SJCRH30 (cell line): ENCODE measurements at places on chromosomes 12 and 14.

DNA sequence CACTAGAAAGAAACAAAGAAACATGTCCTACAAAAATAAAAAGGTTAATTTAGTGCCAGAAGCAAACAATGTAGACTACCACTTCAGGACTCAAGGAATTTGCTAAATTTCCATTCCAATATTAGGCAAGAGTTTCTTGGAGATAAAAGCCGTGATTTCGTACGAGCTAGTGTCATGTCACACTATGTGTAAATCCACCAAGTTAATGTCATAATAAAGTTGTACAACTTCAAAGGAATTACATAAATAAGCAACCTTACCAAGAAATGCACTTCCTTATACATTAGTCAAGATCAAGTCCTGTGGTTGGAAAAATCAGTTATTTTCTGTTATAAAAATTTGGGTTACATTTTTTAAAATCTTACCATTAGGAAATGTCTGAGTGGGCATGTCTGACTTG is 1222.8 kb downstream of the GALC start:
- no peak for DNase-seq

- DNase-seq: no peak
These were observed 300.0 kb upstream of the ALG10B start for GRCh38 chr12:38016602-38017001.

DNA sequence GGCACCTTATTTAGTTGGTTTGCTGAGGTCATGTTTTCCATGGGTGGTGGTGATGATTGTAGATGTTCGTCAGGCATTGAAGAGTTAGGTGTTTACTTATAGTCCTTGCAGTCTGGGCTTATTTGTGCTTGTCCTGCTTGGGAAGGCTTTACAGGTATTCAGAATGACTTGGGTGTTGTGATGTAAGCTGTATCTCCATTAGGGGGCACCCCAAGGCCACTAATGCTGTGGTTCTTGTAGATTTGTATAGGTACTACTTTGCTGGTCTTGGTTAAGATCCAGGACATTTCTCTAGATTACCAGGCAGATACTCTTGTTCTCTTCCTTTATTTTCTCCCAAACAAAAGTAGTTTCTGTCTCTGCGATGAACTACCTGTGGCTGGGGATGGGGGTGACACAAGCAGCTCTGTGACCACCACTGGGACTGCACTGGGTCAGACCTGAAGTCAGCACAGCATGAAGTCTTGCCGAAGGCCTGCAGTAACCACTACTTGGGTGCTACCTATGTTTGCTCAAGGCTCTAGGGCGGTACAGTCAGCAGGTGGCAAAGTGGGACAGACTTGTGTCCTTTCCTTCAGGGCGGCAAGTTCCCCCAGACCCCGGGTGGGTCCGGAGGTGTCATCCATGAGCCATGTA is 35.8 kb upstream of the FBXO33 start:
- DNase-seq: peak; percentile 26

DNA sequence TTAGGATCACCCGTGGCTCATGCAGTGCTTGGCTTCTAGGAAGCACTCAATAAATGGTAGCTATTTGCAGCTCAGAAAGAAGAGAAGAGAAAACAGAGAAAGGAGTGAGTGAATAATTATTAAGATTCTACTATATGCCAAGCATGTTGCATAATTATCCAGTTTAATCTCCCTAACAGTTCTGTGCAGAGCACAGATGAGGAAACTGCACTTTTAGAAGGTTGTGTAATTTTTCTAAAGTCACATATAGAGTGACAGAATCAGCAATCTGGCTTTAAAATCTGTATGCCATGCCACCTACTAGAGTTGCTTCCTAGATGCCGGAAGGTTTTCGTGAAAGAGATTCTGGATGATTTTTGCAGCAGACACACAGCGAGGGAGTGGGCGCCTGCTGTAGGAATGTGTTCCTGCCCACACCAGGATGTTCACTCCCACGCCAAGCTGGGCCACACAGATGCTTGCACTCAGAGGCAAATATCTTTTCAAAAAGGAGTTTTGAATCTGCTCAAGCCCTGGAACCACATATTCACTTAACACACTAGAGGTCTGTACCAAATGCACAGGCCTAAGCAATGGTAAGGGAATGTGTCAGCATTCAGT is 50.2 kb upstream of the SMCO2 start:
- no peak for DNase-seq

GRCh38 chr12:119008691-119009221 is 27.4 kb downstream of the SRRM4 start:
- peak; percentile 24 for DNase-seq

- peak; percentile 71 for DNase-seq
These were observed 1.1 kb downstream of the ADSS1 start for GRCh38 chr14:104724981-104725771.

DNA sequence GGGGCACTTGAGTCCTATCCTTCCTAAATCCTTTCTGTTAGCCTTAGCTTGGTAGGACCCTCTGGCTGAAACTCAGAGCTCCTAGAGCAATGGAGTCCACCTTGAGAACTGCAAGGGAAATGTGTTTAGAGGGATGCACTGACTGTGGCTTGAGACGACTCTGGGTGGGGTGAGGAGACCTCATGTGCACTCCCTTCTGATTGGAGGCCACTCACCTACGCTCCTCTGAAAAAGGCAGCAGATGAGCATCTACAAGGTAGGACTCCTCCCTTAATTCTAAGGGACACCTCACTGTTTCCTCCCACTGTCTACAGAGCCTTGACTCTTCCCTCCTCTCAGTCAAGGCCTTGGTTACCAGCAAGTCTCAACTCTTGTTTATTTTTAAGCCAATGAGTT is 1.0 kb downstream of the MAP3K12 start:
- DNase-seq: no peak

GRCh38 chr12:15627995-15628945 is 160.9 kb downstream of the EPS8 start:
- DNase-seq: peak; percentile 13

GRCh38 chr12:69095765-69096477 is 143.4 kb upstream of the CPSF6 start:
- DNase-seq: peak; percentile 82

DNA sequence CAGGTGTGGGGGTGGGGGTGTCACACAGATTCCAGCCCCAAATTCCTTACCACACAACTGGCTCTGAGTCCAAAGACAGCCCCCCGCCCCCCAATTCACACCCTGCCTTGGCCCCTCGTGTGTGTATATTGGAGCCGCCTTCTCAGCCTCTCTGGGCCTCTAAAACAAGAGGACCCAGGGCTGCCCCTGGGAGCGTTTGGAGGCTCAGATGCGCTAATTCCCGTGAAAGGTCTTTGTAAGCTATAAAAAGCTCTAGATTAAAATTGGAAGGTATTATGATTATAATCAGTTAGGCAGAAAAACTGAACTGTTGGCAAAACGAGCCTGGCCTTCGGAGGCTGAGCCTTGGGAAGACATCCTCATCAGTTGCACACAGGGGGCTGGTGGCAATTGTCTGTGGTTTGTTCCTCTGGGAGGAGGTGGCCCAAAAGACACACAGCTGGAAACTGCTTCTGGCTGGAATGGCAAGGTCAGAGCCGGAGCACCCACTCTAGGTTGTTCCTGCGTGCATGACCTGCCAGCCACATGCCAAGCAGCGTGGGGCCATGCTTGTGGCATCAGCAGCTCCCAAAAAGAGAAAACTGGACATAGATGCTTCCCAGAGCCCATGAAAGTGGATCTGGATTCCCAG is 118.5 kb downstream of the PHETA1 start:
- no peak for DNase-seq

- no peak for DNase-seq
These were observed 216.2 kb upstream of the RMST start for GRCh38 chr12:97246368-97246767.

GRCh38 chr14:61478971-61479473 is 157.6 kb downstream of the PRKCH start:
- DNase-seq: no peak

- no peak for DNase-seq
These were observed 162.3 kb downstream of the DAD1 start for GRCh38 chr14:22426711-22427110.

- DNase-seq: peak; percentile 23
These were observed 213.4 kb downstream of the CCER1 start for GRCh38 chr12:90741611-90742010.

- no peak for DNase-seq
These were observed 70.3 kb downstream of the SLC15A4 start for GRCh38 chr12:128753438-128753837.

DNA sequence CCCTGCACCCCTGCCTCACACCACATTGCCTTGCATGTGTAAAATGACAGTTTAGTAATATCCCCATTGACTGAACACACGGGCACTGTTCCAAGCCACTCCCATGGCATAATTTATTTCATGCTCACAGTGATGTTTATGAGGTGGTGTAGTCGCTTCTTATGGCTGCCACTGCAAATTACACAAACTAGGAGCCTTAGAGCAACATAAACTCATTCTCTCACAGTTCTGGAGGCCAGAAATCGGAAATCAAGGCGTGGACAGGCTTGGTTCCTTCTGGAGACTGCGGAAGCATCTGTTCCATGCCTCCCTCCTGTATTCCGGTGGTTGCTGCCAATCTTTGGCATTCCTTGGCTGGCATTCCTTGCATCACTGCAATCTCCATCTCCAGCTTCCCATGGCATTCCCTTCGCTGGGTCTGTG is 97.3 kb downstream of the RIN3 start:
- no peak for DNase-seq

GRCh38 chr12:121217063-121217462 is 7.1 kb downstream of the P2RX4 start:
- DNase-seq: no peak

- DNase-seq: no peak
These were observed 3.7 kb downstream of the EFS start for GRCh38 chr14:23361320-23361719.

DNA sequence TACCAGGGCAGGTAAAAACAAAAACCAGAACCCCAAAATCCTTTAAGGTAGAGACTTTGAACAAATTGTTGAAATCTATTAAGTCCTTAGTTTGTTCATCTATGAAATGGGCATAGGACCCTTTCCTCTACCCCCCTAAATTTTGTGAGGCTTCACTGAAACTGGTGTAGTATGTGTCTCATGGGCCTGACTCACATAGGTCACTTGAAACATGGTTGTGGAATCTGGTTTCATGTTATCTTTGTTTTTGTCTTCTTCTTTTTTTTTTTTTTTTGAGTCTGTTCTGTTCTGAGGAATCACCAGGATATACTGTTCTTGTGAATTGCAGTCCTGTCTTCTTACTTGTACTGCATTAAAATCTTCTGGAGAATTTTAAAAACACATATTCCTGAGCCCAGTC is 202.2 kb downstream of the KTN1 start:
- no peak for DNase-seq

GRCh38 chr14:91269076-91269991 is 24.8 kb upstream of the GPR68 start:
- peak; percentile 91 for DNase-seq

DNA sequence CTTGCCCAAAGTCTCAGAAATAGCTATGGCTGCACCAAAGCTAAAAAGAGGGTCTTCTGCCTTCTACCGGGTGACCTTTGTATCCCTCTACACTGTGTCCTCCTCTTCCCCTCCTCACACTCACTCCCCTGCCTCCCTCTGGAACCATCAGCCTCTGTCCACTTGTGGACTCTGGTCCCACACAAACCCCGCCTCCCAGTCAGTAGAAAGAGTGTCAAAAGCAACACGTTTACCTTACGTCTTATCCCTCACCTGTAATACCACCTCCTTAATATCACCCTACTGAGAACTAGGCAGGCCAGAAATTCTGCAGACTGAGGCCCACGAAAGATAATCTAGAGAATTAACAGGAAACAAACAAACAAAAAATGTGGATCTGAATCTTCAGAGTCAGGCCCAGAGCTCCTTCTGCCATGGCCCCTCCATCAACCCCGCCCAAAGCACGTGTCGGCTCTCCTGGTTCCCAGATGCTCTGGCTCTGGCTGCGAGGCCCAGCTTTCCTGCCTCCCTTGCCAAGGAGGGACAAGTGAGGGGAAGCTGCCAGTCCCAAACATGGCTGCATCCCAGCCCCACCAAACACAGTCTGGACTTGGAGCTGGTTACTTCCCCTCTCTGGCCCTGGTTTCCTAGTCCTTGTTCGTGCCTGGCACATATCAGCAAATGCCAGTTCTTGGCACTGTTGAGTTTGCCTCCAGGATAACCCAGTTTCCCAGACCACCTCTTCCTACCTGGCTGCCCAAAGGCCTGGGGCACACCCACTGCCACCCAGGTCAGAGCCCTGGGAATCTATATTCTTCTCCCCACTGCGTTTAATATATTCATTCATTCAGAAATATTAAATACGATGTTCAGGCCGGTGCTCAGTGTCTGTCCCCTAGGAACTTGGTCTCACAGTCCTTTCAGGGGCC is 2.7 kb downstream of the ACTN1 start:
- DNase-seq: no peak

GRCh38 chr12:122099280-122099749 is 20.8 kb downstream of the MLXIP start:
- peak; percentile 72 for DNase-seq

DNA sequence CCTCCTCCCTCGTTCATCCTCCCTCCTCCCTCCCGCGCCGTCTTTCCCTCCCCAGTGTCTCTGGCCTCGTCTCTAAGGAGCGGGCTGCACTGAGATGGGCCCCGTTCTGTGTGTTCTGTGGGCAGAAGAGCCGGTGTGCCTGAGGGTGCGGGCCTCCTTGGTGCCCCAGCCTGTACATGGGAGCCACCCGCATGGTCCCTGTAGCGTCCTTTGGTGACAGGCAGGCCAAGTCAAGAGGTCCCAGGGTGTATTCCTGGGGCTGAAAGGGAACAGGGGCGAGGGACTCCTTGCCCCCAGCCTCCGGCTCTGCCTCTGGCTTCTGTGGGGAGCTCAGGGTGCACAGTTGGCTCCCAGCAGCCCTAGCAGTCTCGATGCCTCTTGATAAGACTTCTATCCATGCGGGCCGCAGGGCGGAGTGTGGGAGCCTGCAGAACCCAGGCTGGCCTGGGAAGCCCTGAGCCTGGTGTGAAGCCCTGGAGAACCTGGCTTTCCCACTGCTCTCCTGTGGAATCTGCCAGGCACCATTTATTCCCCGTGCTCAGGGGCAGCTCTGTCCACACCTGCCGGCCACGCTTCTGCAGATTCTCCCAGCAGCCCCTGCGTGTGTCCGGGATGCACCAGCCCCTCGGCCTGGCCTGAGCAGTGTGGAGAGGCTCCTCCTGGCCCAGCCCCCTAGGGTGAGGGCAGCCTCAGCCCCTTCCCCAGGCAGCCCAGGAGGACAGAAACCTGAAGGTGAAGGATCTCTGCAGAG is 181.3 kb downstream of the KIF26A start:
- DNase-seq: no peak

DNA sequence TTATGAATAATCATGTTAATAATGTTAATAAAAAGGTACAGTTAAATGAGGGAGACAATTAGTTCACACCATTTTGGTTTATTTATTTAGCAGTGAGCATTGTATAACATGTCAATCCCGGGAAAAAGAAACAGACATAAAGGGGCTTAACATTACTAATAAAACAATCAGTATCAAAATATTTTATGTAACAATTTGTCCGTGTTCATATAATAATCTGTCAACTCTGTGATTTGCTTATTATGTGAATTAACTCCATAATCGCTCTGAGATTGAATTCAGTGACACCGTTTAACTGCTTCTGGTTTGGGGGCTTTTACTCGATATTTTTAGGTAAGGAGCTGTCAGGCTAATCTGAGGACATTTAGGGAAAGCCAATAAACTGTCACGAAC is 95.8 kb upstream of the HMGA2 start:
- no peak for DNase-seq

- no peak for DNase-seq
These were observed 7.5 kb downstream of the ITGA5 start for GRCh38 chr12:54411391-54412241.
